COR-L47 (cell line): ENCODE measurements at places on chromosomes 2 and 18.

- DNase-seq: no peak
These were observed 89.1 kb downstream of the OSBPL6 start for GRCh38 chr2:178283341-178283918.

- peak; percentile 75 for DNase-seq
These were observed 22.6 kb downstream of the MEIS1 start for GRCh38 chr2:66457545-66457944.

GRCh38 chr18:49189772-49190171 lies 239.0 kb upstream of the SMAD7 start:
- DNase-seq: no peak

DNA sequence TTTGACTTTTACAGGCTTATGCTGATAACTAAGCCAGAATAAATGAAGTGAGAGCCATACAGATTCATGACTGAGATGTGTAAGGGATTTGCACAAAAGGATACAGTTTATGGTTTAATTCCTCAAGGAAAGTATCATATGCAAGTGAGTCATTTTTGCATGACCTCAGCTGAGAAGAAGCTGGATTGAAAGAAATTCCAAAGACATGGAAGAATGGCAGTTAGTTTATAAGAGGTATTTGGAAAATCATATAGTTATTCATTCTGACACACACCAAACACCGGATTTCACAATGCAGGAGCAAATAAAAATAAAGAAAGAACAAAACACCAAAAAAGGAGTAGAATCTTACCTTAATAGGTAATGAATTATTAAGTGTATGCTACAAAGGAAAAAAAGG lies 83.2 kb upstream of the RND3 start:
- DNase-seq: no peak

DNA sequence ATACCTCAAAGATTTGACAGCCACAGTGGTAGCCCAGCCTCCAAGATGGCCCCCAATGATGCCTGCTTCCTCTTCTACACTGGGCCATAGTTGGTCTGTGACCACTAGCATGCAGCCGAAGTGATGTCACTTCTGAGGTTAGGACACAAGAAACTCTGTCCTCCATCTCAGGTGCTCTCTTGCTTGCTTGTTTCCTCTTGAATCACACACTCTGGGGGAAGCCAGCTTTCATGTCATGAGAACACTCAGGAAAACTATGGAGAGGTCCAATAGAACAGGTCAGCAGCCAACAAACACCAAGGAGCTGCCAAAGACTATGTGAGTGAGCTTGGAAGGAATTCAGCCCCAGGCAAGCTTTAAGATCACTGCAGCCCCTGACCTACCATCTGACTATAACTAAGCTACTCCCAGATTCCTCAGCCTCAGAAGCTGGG lies 3.3 kb upstream of the ADAM17 start:
- DNase-seq: no peak

DNA sequence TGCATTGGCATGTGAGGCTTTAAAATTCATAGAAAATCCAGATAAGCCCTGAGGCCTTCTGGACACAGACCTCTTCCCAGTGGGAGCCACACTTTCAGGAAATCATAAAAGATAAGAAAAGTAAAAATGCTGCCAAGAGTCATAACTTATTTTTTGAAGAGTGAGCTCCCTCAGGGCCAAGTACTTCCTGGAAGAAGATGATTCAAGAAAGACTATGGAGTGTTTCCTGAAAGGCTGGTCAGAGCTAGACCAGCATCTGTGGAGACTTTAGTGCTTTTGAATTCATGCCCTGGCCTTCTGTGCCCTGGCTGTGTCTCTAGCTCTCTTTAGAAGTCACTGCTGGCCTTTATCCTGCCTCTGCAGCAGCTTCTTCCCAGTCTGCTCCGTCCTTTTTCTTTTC lies 6.4 kb upstream of the XDH start:
- DNase-seq: no peak

- DNase-seq: no peak
These were observed 368.4 kb upstream of the SLC8A1 start for GRCh38 chr2:40820319-40820718.

- DNase-seq: no peak
These were observed 10.6 kb upstream of the GALNT5 start for GRCh38 chr2:157246765-157247407.

DNA sequence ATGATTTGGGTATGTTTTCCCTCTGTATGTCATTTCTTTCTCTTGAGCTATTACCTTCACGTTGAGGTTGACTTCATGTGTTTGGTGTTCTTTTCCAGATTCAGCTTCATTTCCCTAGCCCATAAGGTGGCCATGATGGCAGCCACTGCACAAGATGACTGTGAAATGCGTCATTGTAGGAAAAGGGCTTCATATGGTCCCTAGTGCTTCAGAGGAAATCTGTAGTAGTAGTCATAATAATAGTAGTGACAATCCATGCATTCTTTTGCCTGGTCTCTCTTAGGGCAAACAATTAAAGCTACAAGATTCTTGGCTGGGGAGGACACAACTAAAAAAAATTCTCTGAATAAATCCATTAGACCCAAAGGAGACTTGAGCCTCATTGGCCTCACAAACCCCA lies 28.4 kb downstream of the AOX1 start:
- DNase-seq: no peak

- DNase-seq: no peak
These were observed 19.7 kb upstream of the RIOK3 start for GRCh38 chr18:23433360-23433759.

GRCh38 chr2:103008586-103008985 lies 246.8 kb downstream of the TMEM182 start:
- no peak for DNase-seq

- no peak for DNase-seq
These were observed 23.4 kb downstream of the TMEM18 start for GRCh38 chr2:653645-654425.

GRCh38 chr2:5507367-5507766 lies 184.8 kb upstream of the SOX11 start:
- DNase-seq: no peak

GRCh38 chr2:129912066-129912820 lies 67.2 kb upstream of the RAB6C start:
- DNase-seq: no peak

DNA sequence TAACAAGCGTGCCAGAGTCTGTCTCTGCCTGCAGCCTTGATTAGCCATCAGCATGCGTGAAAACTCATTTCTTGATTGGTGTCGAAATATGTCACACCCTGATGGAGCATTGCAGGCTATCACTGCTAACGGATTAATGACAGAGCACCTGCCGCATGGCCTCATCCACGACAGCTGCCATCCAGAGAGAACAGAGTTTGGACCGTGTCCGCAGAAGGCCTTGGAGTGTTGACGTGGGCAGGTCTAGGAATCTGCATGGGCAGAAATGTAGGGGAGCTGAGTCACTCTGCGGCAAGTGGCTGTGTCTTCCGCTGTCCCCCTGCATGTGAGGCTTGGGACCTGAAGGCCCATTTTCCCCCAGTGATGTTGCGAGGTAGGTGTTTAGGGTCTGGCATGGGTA lies 43.0 kb downstream of the KLHL29 start:
- DNase-seq: no peak

GRCh38 chr2:52745144-52745543 lies 1022.5 kb upstream of the CHAC2 start:
- no peak for DNase-seq
